PC-9 (cell line): ENCODE measurements at places on chromosomes 13 and 19. TPM values are rescaled to one million over a fixed set of nuclear protein-coding genes. Genes with fewer than 3 reads are reported as not detected.

TBXA2R gene
- total RNA-seq = 0.38 TPM in 1 of 2 replicates, not detected in the other

HSD17B14 gene
- 20.7 and 33.6 TPM in 2 replicates for total RNA-seq

FCAR gene
- not detected in 2 replicates for total RNA-seq

GRCh38 chr13:51827254-51827653, 17.7 kb downstream of the TMEM272 start:
- DNase-seq = no peak

DPF1 gene
- total RNA-seq = 0.81 and 1.1 TPM in 2 replicates

- DNase-seq = no peak
These were observed 51.5 kb downstream of the ATP7B start for GRCh38 chr13:51959773-51960172.

- no peak for DNase-seq
These were observed 227.7 kb downstream of the B3GLCT start for GRCh38 chr13:31427151-31428100.

IQCN gene
- 5.6 and 7.3 TPM in 2 replicates for total RNA-seq

ZNF331 gene
- total RNA-seq = 39.2 and 51.6 TPM in 2 replicates

HPN gene
- total RNA-seq = 12.3 and 19.2 TPM in 2 replicates

GRCh38 chr19:44608391-44608821, 5.0 kb upstream of the IGSF23 start:
- no peak for DNase-seq

DNA sequence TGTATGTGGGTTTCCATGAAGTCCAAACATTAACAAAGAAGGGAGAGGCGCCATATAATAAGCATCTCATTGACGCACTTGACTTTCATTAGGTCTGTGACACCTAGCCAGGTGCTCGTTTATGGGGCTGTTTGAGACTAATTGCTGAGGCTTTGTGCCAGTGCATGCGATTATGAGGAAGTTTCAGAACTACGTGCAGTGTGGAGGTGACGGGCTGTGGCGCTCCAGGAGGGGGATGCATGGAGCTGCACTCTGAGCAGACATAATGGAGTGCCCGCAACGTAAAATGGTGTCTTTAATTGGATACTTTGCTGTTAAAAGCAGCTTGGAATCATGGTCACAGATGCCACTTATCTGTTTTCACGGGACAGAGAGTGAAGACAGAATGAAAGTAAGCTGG, 223.2 kb downstream of the FGF9 start:
- DNase-seq = no peak

DNA sequence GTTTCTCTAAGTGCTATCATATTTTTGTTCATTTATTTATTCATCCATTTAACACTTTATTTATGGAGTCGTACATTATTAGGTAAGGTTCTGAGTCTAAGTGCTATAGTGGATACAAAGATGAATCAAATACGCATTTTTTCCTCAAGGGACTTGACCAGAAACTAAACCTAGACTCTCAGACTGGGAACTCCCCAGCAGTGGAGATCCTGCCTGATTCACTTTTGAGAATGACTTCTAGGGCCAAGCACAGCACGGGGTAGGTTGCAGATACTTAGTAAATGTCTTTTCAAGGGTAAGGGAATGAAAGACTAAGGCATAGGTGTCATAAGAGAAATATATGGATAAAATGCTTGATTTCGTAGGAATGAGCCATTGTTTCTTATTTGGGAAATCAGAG, 7.2 kb downstream of the DNAJC15 start:
- DNase-seq = no peak

DNA sequence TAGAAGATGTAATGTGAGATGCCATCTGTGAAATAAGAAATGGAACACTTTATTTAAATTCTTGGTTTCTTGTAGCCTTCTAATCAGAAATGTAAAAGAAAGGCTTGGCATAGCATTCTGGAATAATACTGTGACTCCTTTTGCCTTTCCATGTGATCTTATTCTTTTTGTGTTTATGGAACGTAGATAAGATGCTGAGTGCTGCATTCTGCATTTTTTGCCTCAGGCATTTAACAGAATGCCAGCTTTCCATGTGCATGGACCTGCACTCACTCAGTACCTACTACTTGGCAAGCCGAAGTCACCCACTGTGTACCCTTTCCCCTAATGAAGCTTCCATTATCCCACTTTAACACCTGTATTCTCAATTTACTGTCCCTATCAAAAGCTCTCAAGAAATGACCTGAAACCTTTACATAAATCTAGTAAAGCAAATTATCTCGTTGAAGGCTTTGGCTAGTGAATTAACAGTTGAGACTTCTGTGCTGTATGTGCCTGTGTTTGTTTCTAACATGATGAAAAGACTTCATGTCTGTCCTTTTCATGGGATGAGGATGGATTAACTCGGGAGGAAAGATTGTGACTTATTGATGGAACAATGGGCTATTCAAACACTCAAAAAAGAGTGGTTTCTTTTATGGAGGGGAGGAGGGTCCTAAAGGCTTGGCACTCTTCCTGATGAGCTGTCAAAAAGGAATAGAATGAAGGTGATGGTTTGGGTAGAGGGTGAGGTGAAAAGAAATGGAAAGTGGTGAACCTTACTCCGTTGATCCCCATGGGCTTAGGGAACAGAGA, 44.7 kb upstream of the FRY start:
- DNase-seq = no peak

DNA sequence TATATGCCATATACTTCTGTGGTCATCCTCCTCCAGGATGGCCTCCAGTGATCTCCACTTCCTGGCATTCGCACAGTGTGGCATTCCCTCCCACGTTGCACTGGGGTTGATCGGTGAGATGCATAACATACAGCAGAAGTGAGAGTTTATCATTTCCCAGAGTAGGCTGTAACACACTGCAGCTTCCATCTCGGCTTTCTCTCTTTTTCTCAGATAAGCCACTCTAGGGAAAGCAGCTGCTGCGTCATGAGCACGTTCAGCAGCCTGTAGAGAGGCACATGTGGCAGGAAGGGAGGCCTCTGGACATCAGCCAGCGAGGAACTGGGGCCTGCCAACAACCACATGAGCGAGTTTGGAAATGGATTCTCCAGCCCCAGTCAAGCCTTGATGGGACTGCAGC, 807.1 kb downstream of the DIAPH3 start:
- DNase-seq = no peak

GRCh38 chr13:97124915-97125809, 97.0 kb upstream of the MBNL2 start:
- DNase-seq = peak; percentile 90

GPR183 gene
- total RNA-seq = not detected in 2 replicates

SYNGR4 gene
- 1.3 and 2.1 TPM in 2 replicates for total RNA-seq

- DNase-seq = peak; percentile 75
These were observed 29.3 kb upstream of the NANOS3 start for GRCh38 chr19:13847407-13848339.

PSG11 gene
- not detected in 2 replicates for total RNA-seq

DNA sequence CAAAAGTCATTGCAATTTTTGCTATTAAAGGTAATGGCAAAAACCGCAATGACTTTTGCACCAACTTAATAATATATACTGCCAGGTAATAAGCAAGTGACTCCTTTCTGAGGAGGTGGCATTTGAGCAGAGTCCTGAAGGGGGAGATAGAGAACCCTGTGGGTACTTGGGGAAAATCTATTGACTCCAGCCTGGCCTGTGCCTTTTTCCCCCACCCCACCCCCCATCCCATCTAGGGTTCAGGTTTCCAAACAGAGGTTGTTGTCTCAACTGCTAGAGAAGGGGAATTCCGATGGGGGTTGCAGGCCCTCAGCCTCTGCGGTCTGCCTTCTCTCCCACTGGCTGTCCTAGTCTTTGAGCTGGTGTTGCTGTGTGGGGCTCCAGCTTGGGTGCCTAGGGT, 11.5 kb downstream of the S1PR2 start:
- peak; percentile 31 for DNase-seq

GRCh38 chr13:35498231-35498630, 21.7 kb upstream of the MAB21L1 start:
- DNase-seq = no peak

PHF11 gene
- 15.2 and 25.2 TPM in 2 replicates for total RNA-seq

DNA sequence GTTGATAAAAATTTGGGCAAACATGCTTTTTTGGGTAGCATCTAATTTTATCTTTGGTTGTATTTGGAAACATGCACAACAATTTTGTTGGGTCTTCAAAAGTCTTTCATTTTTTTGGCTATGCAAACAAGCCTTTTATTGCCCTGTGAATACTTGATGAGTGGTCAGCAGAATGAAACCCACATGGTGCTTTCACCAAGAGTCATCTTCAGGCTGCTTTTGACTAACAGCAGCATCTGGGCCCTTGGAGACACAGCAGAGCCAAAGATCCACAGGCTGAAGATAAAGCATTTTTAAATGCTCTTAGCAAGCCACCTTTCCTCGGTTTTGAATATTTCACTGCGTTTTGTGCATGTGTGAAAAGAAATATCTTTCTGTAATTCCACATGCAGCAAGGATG, 154.9 kb downstream of the FGF9 start:
- DNase-seq = no peak

CASP14 gene
- 0.58 and 1.9 TPM in 2 replicates for total RNA-seq

TMEM38A gene
- 14.2 and 16.0 TPM in 2 replicates for total RNA-seq

CYP4F8 gene
- not detected in 2 replicates for total RNA-seq

DNA sequence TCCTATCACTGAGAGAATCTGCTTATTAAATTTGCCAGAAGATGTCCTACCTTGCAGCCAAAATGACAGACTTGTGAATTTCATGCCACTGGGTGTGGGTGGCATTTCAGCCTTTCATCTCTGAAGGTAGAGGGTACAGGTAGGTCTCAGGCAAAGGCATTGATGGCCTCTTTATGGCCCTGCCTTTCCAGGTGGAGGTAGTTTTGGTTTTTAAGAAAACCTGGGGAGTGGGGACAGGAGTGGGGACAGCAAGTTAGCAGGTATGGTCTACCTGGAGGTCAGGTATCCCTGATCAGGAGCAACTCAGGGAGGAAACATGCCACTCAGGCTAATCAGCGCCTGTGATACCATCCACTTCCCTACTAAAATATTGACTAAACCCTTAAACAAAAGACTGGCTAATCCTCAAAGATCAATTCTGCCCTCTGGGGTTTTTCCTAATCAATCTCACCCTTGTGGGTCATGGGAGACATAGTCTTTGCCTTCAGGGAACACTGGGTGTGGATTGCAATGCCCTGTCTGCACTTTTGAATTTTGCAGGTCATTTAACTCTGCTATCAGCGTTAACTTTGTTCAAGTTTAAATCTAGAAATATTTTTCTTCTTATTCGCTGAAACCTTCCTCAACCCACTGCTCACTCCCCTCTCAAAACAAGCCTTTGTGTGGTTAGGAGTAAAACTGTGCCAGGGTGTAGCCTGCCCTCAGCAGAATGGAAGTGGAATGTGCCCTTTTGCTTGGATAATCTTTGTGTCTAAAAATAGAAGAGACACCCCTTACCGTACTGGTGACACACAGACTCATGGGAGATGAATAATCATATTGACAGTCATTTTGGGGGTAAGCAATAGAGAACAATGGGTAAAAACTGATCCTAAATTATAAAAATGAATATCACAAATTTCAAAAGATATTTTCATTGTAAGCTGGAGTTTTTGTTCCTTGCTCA, 233.7 kb downstream of the COG6 start:
- peak; percentile 81 for DNase-seq

DNA sequence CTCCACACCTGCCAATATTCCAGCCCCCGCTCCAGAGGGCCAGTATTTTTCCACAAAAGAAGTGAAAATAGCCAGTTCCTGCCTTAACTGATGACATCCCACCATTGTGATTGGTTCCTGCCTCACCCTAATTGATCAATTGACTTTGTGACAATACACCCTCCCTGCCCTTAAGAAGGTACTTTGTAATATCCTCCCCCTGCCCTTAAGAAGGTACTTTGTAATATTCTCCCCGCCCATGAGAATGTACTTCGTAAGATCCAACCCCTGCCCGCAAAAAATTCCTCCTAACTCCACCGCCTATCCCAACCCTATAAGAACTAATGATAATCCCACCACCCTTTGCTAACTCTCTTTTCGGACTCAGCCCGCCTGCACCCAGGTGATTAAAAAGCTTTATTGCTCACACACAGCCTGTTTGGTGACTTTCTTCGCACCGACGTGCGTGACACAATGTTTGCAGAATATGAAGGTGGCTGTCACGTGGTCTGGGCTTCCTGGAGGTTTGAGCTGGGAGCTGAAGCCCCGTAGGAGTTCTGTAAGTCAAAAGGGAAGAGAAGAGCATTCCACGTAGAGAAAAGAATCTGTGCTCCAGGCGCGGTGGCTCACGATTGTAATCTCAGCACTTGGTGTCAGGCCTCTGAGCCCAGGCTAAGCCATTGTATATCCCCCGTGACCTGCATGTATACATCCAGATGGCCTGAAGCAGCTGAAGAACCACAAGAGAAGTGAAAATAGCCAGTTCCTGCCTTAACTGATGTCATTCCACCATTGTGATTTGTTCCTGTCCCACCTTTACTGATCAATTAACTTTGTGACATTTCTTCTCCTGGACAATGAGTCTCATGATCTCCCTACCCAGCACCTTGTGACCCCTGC, 6.2 kb upstream of the FUT3 start:
- DNase-seq = no peak

DNA sequence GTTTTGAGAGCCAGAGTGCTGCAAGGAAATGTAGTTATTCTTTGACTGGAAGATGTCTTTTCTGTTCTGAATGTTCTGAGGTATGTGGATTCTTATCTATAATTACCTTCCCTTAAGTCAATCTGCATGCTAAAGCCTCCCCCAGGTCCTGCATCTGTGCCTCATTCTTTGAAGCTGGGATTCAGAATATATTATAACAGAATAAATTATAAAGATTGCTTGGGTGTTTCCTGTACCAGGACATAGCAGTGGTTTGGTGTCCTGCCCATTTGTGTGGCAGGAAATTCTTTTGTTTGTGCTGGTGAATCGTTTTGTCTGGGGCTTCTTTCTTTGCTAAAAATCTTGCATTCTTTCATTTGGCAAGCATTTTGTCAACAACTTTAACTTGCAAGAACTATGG, 60.2 kb downstream of the ITGBL1 start:
- DNase-seq = no peak

DNA sequence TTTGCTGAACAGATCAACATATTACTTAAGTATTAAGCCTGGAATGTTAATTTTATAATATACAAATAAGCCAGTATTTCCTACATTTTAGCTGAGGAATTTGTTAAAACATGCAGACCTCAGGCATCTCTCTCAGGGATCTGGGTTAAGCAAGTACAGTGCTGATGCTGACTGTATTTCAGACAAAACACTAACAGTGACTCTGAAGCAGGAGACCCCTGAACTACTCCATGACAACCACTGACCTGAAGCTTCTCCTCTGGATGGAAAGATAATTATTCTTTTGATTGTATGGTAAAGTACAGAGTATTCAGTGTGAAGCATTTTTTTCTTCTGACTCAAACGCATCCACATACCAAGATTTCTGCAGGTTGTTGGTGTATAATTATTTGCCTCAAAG, 680.8 kb downstream of the LIG4 start:
- DNase-seq = no peak
